ENCODE measurements at places on chromosomes 5 and 9.

DNA sequence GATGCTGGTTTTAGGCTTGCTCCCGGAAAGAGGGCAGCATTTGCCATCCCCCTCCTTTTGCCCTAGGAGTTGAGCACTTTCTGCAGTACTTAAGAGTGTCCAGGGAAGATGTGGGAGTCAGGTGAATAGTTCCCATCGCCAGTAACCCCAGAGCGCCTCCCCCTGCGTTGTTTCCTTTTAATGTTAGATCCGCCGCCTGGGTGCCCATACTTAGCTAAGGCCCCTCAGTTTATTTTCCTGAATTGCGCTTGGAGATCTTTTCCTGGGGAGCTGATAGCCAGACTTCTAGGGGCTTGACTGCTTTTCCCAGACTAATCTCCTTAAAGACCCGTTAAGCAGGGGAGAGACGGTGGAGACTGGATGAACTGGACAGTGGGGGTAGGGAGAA, 377 bp upstream of the PCDHAC2 start:
- DNase-seq, result no peak

DNA sequence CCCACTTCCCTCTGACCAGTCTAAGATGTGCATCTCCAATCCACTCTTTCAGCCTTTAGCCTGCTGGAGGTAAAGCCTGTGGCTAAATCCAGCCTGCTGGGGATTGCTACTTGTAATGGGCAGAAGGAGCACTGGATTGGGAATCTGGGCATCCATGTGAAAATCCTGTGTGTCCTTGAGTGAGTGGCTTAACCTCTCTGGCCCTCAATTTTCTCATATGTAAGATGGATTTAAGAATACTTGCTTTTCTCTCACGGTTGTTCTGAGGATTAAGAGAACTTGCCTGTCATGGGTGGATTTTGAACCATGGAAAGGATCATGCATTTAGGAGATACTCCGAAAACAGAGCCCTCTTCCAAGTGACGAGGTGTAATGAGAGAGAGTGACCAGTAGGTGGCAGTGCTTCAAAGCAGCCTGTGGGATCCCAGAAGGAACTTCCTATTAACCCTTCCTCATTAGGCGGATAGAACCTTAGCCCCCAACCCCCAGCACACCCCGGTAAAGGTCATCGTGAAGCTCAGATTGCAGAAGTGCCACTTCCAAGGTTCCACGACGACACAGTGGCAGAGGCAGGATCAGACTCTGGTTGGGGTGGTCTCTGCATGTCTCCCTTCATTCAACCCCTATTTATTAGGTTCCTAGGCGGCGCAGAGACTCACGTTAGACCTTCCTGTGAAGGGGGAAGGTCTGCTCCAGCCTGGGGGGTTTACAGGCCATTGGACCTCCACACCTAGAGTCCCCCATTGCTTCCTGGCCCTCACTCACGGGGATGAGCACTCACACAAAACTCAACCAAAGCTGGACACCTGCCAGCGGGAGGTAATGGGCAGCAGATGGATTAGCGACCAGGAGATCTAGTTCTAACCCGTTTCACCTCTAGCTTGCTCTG, 68.7 kb upstream of the ZNF618 start:
- DNase-seq, result peak; percentile 22

DNA sequence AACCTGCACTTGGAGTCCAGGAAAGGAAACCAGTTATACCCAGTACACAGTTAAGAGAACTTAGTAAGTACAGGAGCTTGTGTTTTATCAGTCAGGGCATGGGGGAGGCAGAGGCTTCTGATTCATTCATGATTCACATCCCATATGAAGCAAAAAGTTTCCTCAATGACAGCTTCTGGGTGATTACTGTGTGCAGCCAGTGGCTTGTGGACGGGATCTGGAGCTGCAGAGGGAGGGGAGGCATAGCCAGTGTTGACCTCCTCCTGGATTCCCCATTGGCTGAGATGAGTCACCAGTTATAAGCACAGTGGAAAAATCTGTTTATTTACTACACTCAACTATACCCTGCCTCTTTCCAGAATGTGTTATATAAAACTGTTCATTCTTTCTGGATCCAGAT, 17.7 kb downstream of the IL31RA start:
- DNase-seq, result peak; percentile 70

DNA sequence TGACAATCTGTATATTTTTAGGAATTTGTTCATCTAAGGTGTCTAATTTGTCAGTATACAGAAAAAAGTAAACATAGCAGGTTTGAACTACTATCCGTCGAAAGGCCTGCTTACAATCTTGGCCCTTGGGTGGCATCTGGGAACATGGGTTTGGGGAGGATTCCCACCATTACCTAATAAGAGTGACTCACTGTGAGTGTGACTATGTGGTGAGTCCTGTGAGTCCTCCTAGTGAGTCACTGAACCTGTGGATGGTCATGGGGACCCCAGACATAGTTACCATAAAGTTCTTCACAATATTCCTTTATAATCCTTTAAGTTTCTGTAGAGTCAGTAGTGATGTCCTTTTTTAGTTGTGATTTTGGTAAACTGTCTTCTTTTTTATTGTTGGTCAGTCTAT, 37.0 kb downstream of the RNF130 start:
- DNase-seq, result no peak

DNA sequence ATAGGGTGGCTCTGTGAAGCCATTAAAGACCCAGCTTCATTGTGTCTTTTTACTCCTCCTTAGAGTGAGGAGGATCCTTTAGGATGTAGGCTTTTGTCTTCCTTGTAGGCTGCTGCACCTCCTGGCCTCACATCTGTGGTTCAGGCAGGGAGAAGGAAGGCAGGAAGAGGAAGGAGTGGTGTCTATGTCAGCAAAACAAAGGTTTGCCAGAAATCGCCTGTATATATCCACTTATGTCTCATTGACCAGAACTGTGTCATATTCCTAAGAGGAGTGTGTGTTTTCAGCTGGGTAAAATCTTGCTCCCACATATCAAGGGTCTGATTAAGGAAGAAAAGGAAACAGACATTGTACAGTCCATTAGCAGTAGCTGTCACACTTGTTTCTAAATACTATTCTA, 213.8 kb downstream of the ARHGAP26 start:
- no peak for DNase-seq

GRCh38 chr9:73104342-73104741, 47.3 kb upstream of the ANXA1 start:
- no peak for DNase-seq

GRCh38 chr9:79233542-79233941, 338.2 kb upstream of the TLE4 start:
- peak; percentile 20 for DNase-seq

DNA sequence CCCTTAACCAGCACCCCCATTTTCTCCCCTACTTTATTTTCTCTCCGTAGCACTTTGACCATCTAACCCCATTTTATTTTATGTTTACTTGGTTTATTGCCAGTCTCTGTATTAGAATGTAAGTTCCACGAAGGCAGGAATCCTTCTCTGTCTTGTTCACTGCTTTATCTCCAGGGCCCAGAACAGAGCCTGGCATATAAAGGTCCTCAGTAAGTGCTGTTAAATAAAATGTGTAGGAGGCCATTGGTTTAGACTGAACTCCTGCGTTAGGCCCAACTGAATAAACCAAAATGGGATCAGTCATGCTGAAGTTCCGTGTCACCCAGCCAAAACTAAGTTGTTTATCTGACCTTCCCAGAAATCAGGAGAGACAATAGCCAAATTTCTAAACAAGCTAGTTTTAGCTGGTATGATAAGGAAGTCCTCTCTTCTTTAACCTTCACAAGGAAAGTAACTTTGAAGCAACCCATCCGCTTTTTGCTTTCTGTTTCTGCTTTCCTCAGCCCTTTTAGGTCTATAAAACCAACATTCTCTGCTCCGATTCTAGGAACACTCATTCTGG, 29.0 kb upstream of the CCNJL start:
- no peak for DNase-seq

- no peak for DNase-seq
These were observed 9.8 kb upstream of the SUSD1 start for GRCh38 chr9:112184946-112185345.

DNA sequence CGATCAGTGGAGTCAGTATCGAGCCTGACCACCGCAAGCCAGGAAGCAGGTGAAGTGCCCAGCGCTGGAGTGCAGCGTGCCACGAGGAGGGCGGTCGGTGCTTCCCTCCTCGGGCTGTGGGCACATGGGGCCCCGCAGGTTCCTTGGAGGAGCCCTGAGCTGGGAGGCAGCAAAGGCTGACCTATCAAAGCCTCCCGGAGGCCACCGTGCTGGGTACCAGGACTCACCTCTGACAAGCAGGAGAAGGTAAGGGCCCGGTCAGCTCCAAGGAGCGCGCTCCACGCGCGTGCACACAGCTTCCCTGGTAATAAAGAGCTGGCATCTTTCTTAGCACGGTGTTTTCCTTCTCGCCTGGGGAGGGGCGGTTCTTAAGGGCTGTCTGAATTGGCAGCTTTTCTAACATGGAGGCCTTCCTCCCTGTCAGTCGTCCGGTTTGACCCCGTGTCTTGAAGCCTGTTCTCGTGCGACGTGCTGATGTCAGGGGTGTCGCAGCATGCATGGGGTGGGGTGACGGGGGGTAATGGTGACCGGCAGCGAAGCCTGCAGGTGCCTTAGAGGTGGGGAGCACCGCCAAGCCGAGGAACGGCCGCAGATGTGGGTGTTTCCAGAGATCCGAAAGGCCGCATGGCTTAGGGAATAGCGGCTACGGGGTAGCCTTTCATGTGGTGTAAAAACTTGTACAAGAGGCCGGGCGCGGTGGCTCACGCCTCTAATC, 13.1 kb downstream of the PMPCA start:
- DNase-seq, result no peak

DNA sequence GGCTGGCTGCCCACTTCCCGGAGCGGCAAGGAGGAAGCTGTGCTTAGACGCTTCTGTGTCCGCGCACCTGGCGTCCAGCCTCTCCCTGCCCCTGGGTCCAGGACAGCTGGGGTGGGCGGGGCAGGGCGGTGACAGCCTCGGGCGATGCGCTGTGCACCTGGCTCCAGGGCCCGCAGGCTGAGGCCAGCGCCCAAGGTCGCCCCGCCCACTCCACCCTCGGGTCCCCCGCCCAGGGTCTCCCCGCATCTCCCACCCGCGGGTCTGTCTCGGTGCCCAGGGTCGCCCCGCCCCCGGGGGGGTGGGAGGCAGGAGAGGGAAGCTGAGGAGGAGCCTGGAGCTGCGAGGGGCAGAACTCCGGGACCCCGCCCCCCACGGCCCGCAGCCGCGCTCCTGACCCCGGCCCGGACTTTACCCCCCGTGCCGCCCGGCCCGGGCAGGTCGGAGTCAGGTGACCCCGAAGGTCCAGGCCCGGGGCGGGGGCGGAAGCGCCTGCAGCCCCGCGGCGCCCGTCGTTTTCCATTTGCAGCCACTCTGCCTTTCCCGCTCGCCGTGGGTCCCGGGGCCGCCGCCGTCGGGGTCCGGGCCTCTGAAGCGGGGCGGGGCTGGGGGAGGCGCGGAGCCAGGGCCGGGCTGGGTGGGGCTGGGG, at the start of gene ENTPD8:
ENTPD8 (minus strand) TSS at position 69 of the 646 bp plus-strand sequence. CDS start 3,072 bp downstream, outside the sequence.
- no peak for DNase-seq

- DNase-seq, result no peak
These were observed 631.3 kb upstream of the SEMA6A start for GRCh38 chr5:117205894-117206293.

Measured in AG09319 (cell line).